ENCODE measurements at places on chromosomes 13 and 19.

GRCh38 chr19:920051-920864 lies 3.1 kb downstream of the KISS1R start:
- DNase-seq = no peak

DNA sequence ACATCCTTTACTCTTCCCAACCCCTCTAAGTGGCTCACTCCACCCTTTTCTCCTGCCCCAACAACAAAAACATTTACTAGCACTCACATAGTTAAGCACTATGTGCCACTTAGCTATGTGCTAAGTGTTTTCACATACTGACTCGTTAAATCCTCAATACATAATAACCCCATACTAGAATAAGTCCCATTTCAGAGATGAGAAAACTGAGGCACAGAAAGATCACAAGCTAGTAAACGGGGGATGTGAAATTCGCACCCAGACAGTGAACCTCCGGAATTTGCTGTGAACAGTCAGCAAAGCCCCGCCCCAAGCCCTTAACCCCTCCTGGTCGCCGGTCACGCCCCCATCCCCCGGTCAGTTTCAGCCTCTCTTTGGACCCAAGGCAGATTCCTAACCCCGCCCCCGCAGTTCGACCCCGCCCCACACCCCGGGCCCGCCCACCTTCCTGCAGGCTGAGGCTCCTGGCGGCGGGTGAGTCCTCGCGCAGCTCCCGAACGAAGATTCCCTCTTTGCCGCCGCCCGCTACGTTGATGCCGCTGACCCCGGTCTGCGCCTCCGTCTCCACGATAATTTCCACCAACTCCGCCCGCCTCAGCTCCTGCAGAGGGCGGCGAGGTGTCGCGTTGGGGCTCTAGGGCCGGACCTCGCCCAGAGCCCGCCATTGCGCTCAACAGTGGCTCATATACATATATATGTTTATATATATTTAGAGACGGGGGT lies 9.8 kb downstream of the PRX start:
- peak; percentile 98 for DNase-seq

DNA sequence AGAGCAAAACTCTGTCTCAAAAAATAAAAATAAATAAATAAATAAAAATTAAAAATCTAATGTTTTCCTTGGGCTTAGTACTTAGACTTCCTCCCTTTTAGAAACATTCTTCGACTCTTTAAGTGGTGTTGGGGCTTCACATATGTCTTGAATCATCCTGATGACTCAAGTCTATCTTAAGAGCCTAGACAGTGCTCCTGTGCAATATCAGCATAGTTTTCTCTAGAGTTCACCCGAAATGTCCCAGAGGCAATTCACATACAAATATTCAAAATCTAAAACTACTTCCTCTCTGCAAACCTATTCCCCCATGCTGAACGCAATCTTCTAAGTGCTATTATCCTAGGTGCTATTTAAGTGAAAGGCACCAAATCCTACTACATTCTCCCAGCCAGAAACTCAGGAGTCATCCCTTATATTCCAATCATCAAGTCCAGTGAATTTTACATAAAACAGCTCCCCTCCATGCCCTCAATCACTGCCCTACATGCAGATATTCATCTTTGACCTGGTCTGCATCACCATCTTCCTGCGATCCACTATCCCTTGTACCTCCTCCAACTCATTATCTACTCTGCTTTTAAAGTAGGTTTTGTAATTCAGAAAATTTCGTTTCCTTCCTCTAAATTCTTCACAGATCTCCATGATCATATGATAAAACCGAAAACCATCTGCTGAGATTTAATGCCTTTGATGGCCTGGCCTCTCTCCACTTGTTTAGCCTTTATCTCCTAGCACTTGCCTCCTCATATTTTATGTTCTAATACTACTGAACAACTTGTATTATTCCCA lies 102.7 kb downstream of the ELF1 start:
- no peak for DNase-seq

- no peak for DNase-seq
Measured at GRCh38 chr19:37920591-37921450, 13.8 kb downstream of the SIPA1L3 start.

GRCh38 chr19:13066933-13067807 lies 35.5 kb downstream of the LYL1 start:
- no peak for DNase-seq

GRCh38 chr13:34867590-34867989 lies 74.5 kb upstream of the NBEA start:
- no peak for DNase-seq

DNA sequence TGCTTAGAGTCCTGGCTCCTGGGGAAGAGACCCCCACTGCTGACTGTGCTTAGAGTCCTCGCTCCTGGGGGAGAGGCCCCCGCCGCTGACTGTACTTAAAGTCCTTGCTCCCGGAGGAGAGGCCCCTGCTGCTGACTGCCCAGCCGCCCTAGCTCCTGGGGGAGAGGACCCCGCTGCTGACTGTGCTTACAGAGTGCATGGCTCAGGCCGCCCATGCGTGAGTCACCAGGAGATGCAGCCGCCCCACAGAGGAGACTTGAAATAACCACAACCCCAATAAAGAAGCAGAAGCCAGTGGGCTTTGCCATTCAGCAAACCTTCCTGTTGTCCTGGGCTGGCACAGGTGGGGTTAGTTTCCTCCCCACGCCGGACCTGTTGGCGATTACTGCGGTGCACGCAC lies 79.2 kb upstream of the C13orf46 start:
- DNase-seq = no peak

GRCh38 chr19:46014941-46015686 lies 7.7 kb downstream of the PGLYRP1 start:
- DNase-seq = peak; percentile 94

GRCh38 chr19:54434873-54435214 lies 14.2 kb upstream of the LENG8 start:
- DNase-seq = no peak

DNA sequence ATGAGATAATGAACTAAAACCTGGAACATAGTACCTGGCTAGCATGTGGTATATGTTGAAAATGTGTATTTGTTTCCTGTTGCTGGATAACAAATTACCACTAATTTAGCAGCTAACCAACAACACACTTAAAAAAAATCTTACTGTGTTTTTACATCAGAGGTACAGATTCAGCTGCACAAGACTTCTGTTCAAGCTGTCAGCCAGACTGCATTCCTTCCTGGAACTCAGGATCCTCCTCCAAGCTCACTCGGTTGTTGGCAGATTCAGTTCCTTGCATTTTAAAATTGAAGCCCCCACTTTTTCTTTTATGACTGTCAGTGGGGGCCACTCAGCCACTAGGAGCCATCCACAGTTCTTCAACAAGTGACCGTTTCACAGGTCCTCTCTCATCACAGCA lies 246.9 kb upstream of the DACH1 start:
- no peak for DNase-seq

- DNase-seq = no peak
Measured at GRCh38 chr19:18847549-18848463, 16.0 kb downstream of the UPF1 start.

GRCh38 chr19:8641908-8642547 lies 11.6 kb downstream of the NFILZ start:
- DNase-seq = no peak

GRCh38 chr19:13151605-13152355 lies 1.6 kb downstream of the IER2 start:
- peak; percentile 98 for DNase-seq

GRCh38 chr13:41459432-41460073 lies 2.2 kb downstream of the RGCC start:
- DNase-seq = no peak

DNA sequence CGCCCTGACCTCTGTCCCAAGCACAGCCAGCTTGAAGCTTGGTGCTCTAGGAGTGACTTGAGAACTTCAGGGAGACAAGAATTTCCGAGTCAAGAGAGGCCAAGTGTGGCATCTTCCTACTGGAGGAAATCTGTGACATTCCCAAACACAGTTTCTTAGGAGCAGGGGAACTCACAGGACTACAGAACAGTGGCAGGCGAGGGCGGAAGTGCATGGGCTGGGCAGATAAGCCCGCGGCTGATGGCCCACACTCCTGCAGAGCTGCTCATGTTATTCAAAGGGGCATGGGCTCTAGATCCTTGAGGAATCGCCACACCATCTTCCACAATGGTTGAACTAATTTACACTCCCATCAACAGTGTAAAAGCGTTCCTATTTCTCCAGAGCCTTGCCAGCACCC lies 168.8 kb downstream of the KATNAL1 start:
- no peak for DNase-seq

GRCh38 chr13:73334445-73334844 lies 275.6 kb downstream of the KLF5 start:
- DNase-seq = no peak

DNA sequence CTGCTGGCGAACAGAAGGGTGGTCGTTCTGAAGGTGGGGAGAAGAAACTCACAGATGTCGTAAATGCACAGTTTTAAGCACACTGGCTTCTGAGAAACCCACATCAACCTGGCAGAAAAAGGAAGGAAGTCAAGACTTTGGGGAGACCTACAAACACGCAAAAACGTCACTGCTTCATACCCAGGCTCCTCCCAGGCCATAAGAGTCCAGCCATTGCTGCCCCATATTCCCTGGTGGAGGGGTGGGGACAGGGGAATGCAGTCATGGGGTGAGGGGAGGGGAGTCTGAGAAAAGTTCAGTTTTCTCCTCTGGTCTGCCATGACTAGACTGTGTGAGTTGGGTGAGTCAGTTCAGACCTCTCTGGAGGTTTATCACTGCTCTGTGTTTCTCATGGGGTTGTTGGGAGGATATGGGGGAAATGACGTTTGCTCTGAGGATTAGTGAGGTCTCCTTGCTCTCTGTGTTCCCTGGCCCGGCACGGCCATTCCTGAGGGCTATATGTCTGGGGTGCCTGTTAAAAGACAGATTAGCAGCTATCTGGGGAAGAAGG lies 139.0 kb downstream of the FLT1 start:
- DNase-seq = no peak

- no peak for DNase-seq
Measured at GRCh38 chr19:16400911-16401591, 70.7 kb downstream of the EPS15L1 start.

All from H9 (cell line).